Retinal pigment epithelial cell (primary cell): ENCODE measurements at places on chromosomes 7 and 10.

DNA sequence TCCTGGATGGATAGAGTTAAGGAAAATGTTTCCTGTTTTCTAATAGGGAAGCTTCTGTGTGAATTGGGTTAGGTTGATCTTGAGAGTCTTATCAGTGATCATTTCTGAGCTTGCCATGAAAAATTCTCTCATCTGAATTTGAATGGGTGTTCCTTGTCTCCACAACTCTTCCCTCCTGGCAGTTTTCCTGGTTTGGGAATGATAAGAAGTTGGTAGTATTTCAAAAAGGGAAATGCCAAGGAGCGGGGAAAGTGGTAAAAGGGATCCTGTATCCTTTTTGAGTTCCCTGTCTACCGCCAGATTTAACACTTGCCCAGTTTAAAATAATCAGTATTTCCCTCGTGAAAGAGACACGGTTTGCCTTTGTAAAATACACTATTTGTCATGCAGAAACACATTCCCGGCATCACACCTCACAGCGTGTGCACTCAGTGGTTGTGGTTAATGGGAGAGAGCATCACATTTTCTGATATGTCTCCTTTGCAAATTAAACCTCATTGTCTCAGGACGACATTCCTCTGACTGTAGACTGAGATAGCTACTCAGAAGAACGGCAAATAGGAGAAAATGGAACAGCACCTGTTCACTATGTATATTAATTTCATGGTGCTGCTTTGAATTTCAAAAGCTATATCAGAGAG, 113.2 kb upstream of the IFRD1 start:
- DNase-seq: no peak

GRCh38 chr10:132227851-132228390, 41.2 kb downstream of the DPYSL4 start:
- no peak for DNase-seq

GRCh38 chr7:79011921-79012320, 441.5 kb downstream of the MAGI2 start:
- DNase-seq: no peak

DNA sequence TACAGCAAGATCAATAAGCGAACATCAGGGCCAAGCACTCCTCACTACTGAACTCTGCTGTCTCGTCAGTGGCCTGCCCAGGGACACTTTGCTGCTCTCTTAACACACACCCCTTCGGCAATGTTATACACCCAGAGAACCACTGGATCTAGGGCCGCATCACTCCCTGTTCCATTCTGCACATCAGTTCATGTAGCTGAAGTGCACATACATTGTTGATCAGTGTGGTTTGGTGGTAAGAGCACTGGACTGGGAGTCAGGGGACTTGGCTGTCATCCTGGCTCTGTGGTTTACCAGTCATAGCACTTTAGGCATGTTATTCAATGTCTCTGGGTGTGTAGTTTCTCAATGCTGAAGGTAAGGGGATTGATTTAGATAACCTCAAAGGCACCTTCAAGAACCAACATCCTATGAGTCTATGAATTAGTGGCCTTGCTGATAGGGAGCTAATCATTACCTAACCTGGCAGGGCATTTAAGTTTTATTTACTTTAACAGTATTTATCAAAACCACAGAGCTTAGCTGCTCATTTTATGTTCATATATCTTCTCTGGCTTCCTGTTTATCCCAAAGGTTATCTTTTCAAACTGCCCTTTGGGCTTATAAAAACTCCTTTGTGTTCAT, 24.8 kb downstream of the DUSP5 start:
- DNase-seq: no peak

DNA sequence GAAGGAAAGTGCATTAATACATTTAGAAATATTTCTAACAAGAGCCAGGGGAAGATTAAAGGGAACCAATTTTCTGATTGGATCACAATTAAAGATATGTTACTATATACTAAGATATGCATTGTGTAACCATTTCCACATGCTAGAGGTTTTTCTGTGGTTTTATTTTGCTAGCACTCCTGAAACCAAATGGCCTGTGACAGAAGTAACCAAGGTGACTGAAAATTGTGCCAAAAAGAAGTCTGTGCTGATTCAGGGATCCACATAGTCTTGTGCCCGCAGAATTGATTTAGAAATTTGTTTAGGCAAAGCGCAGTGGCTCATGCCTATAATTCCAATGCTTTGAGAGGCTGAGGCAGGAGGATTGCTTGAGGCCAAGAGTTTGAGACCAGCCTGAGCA, 1.8 kb downstream of the CC2D2B start:
- no peak for DNase-seq

- no peak for DNase-seq
Measured at GRCh38 chr10:50322077-50322476, 70.8 kb upstream of the ASAH2 start.

- DNase-seq: no peak
Measured at GRCh38 chr7:68362745-68363518, 1235.3 kb upstream of the AUTS2 start.

DNA sequence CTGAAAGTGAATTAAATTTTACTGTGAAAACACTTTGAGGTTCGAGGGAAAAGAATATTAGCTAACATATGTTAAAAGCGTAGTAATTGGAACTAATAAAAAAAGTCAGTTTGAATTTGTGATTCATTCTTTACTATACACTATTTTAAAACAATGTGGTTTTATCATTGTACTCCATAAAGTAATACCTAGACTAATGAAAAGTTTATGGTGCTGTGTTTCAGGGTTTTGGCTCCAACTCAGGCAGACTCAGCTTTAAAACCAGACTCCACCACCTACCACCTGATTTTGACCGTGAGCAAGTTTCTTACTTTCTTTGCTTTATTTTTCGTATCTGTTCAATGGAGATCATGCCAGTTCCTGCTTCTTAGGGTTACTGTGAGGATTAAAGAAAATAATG, 9.2 kb upstream of the PRTFDC1 start:
- no peak for DNase-seq

DNA sequence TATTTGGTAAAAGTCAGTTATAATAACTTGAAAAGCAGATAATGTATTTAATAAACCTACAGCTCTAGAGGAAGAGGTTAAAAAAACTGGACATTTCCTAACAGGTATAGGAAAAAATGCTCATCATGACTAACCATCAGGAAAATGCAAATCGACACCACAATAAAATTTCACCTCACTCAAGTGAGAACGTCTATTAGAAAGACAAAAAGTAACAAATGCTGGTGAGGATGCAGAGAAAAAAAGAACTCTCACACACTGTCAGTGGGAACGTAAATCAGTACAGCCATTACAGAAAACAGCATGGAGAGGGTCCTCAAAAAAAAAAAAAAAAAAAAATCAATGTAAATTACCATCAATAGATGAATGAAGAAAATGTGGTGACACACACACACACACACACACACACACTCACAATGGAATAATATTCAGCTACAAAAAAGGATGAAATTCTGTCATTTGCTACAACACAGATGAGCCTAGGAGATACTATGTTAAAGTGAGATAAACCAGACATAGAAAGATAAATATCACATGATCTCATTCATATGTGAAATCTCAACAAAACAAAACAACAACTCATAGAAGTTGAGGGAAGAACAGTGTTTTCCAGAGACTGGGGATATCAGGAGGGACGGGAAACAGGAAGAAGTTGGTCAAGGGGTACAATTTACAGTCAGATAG, 20.1 kb downstream of the EPC1 start:
- DNase-seq: no peak

- no peak for DNase-seq
Measured at GRCh38 chr7:94949532-94949931, 42.1 kb downstream of the PPP1R9A start.

- peak; percentile 94 for DNase-seq
Measured at GRCh38 chr10:3820255-3820654, 35.2 kb upstream of the KLF6 start.

GRCh38 chr7:75818472-75818871, 4.9 kb upstream of the CCL24 start:
- no peak for DNase-seq

GRCh38 chr10:95516774-95517373, 44.3 kb downstream of the SORBS1 start:
- DNase-seq: no peak

- DNase-seq: no peak
Measured at GRCh38 chr7:36127075-36127740, 25.8 kb upstream of the EEPD1 start.

DNA sequence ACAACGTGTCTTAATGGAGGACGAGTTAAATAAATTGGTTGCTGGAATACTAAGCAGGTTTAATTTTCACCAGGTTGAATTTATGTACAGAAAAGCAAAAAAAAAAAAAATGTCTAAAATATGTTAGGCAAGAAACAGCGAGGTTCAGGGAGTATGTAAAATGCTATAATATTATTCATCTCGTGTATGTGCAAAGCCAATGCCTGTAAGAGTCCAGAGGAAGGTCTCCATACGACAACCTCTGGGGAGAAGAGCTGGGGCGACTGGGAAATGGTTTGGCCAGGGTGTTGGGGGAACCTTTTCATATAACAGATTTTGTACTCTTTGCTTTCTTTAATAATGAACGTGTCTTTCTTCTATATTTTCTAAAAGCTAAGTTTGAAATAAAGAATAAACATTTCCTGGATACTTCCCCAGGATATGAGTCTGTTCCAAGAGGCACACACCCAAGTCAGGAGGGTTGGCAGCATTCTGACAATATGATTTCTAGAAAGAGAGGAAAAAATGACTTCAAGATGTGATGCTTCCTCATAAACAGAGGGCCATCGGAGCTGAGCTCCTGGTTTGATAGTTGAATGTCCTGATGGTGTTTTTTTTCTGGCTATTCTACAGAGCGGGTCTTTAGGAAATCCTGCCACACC, 208.6 kb upstream of the MGMT start:
- DNase-seq: no peak

DNA sequence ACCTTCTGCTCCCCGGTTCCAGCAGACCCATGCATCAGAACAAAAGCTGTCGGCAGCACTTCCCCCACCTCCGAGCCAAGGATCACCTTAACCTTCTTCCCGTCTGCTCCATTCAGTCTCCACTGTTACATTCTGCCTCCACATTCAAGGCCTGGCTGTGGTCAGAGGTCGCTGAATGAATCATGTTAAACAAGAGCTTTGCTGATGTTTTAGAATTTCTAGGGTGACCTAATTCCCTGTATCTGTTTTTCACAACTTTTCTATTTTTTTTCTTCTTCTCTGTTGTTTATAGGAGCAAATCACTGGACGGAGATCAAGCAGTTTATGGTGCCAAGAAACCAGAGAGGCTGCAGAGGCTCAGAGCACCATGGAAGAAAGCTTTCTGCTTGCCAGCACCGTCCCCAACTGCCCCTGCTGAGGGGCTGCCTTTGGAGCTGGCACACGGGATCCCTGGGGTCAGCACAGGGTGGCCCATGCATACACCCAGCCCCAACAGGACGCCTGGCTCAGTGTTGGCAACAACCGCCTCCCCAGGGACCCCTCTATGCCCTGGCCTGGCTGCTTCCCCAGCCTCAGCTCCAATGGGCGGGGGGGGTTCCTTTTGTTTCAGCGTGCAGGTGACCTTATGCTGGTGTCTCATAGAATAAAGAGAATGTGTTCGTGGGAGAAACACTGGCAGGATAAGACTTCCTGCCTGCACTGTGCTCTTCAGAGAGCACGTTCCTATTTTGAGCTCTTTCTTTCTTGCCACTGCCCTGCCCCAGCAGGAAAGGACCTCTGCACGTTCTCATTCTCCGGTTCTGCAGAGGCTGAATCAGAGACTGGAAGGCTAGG, 182.7 kb upstream of the LYZL2 start:
- DNase-seq: peak; percentile 63

GRCh38 chr7:156969972-156970420, 20.5 kb downstream of the NOM1 start:
- no peak for DNase-seq

DNA sequence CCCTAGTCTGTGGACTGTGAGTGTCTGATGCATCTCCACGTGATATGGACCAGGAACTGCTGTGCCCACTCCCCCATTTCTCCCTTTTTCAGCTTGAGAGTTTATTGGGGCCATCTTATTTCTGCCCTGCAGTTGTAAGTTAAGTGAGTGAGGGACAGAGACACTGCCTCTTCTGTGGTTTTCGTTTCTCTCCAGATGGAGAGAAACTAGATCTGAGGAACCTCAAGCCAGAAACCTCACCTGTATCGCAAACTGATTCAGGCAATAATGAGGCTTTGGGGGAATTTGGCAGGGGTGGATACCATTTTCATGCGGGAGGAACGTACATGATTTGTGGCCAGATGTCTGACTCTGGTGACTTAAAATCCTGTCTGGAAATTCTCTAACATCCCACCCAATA, 641.7 kb downstream of the TNS3 start:
- no peak for DNase-seq

DNA sequence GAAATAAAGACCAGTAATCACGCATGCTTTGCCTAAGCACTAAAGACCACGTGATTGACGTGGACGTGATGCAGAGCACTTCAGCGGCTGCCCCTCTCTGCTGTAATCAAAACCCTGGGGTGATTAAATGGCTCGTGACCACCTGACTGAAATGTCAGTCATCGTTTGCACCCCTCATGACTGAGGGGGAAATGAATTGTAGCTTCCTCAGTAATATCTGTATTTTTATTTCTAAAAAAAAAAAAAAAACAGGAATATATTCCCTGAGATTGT, 148.1 kb upstream of the RSU1 start:
- DNase-seq: peak; percentile 64

DNA sequence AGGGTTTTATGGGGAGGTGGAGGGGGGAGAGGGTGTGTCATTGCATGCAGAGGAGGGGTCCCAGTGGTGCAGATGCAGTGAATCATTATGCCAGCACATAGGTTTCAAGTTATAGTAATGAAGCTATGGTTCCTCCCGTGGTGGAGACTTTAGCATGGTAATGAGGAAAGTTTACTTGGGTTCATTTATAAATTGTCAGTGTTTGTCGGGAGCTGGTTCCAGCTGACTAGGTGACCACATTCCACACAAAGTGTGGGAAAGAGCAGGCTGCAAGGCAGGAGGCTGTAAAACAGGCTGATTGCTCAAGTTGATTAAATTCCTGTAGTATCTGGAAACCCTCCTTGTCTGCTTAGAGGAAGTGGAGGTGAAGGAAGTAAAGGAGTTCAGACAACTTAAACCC, 78.9 kb downstream of the SRI start:
- peak; percentile 87 for DNase-seq

DNA sequence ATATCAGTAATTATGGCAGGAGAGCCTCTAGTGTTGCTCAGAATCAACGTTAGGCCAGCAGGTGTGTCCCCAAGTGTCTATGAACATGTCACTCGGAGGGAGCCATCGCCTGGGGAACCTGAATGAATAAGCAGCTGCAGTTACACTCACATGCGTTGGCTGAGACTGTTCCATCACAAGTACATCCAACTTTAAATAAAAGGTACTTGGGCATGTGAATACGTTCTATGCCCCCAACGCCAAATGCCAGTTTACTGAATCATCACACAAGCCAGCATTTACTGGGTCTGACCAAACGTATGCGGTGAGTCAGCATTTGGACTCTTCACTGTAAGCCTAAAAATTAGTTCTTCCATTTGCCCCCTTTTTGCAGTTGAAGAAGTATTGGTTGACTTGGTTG, 207.6 kb upstream of the PLXNA4 start:
- DNase-seq: peak; percentile 84
